ENCODE measurements at places on chromosomes 5 and 9.

GRCh38 chr5:148776780-148777179 is 49.6 kb upstream of the ADRB2 start:
- peak; percentile 89 for DNase-seq

GRCh38 chr5:140312067-140312790 is 9.3 kb upstream of the PFDN1 start:
- peak; percentile 69 for DNase-seq

DNA sequence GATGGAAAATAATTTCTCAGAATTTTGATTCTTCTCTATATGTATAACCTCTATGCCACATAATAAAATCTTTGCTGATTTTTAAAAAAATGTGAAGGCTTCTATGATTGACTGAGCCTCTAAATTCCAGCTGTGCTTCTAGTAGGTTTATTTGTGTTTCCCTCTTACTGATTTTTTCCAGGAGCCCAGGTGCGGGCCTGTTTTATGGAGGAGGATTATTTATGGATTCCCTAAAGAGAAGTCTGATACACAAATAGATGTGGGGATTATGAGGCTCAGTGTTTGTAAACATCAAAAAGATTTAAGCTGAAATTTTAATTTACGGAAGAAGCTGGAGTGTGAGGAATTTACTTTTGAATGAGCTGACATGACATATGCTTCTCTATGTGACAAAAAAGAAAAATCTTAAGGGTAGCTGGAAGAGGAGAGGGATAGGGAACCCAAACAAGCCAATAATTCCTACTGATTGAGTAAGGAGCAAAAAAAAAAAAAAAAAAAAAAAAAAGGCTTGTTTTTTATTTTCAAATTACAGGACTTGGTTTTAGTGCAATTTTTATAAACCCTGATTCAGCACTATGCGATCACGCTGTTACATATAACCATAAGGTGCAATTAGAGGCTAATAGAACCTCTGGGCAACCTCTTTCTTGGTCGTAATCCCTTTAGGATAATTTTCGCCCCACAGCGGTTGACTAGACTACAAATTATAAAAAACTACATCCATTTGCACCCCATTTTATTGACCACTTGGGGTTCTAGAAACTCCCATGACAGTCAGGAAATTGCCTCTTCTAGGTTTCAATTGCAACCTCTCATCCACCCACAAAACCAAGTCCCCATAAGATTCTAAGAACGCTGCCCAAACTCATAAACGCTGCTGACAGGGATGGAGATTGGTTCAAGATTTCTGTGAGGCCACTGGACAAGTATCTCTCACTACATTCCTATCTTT is 44.4 kb upstream of the RAI14 start:
- DNase-seq: no peak

DNA sequence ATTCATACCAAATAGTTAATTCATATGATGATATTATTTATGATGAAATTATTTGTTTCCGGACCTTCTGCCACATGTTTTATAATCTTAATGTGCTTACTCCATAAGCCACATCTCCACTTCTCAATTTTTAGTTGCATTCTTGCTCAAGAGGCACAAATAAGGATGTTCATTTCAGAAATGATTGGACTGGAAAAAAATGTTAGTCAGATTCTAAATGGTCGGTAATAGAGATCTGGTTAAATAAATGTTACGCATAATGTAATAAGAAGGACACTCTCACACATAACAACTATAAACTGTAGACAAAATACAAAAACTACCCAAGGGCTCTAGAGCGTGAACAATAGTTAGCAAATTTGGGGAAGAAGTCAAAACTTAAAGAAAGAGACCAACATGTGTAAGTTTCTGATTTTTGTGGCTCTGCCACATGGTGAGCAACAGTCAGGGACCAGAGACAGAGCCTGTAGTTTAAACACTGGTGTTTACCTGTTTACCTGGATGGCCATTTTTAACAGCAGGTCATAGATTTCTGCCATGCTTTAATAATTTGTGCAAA is 554.3 kb upstream of the CLINT1 start:
- DNase-seq: no peak

DNA sequence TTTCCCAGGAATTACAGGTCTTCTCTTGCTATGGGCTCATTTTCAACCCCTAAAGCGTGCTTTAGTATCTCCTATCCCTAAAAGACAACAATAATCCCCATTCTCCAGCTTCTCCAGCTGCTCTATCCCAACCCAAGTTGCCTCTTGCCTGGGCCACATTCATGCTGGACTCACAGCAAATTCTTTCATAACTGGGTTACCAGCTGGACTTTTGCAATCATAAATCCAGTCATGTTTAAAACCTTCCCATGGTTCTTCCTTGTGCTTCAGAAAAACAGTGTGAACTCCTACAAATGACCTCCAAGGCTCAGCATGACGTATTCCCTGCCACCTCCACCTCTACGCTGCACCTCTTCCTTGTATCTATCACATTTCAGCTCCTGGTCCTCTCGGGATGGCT is 346.9 kb downstream of the GADD45G start:
- DNase-seq: no peak

All from LHCN-M2 (cell line).